AG09319 (cell line): ENCODE measurements at places on chromosomes 12 and 14.

DNA sequence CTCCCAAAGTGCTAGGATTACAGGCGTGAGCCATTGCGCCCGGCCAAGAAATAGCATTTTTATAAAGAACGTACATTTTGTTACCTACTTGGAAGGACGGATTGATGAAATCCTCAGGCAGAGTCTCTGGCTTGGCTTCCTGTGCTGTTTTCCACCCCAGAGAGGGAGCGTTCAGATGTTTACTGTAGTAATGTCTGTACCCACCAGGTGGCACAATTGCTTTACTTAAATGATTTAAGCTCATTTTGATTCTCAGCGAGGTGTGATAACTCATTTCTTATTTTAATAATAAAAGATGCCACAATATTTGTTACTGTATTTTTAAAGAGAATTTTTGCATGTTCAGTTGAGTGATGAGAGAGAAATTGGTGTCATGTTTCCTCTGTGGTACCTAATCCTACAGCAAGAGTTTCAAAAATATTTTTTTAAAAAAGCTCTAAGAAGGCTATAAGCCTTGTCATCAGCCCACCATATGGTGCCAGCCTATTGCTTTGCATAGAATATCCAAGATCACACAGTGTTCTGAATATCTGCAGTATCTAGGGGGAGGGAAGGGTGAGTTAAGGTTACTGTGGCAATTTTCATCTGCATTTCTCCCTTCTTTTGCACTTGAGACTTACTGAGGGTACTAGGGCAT is 82.6 kb upstream of the TRAF3 start:
- peak; percentile 46 for DNase-seq

GRCh38 chr14:105168496-105168978 is at the start of gene JAG2:
Gene JAG2 (minus strand): TSS chr14:105168776. CDS start chr14:105168420, 356 bp downstream.
- no peak for DNase-seq

- DNase-seq: no peak
Measured at GRCh38 chr12:17976202-17976601, 113.8 kb downstream of the RERGL start.

DNA sequence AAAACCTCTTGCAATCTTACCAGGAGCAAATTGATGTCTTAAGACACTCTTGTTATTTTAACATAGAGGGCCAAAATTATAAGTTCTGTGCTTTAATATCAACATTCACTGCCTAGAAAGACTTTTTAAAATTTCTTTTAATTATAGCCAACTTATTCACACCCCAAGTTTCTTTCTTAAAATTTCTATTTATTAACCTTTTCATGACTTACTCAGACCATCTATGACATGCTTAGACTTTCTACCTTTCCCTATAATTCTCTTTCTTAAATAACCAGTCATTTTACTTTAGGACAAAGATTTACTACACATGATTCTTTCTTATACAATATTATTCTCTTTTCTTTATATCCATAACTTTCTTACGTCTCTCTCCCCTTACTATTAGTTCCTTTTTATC is 220.4 kb downstream of the NUBPL start:
- no peak for DNase-seq
